ENCODE measurements at places on chromosomes 5 and 9.

- DNase-seq, result no peak
Measured at GRCh38 chr5:106269252-106269843, 1401.4 kb downstream of the EFNA5 start.

DNA sequence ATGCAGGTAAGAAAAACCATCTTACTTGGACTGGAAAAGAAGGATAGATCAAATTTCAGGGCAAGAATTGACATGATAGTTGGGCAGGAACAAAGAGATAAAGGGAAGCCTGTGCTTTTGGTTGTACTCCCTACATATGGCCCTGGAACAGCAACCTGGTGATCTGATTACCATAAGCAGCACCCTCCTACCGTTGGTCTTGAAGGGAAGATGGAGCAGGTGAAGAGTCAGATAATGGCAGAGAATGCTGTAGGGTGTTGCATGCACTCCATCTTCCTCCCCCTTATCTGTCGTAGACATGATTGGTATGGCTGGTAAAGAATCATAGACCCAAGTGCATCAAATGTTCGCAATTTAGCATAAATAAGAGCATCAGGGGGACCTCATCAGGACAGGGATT lies 4.7 kb downstream of the IRGM start:
- no peak for DNase-seq

DNA sequence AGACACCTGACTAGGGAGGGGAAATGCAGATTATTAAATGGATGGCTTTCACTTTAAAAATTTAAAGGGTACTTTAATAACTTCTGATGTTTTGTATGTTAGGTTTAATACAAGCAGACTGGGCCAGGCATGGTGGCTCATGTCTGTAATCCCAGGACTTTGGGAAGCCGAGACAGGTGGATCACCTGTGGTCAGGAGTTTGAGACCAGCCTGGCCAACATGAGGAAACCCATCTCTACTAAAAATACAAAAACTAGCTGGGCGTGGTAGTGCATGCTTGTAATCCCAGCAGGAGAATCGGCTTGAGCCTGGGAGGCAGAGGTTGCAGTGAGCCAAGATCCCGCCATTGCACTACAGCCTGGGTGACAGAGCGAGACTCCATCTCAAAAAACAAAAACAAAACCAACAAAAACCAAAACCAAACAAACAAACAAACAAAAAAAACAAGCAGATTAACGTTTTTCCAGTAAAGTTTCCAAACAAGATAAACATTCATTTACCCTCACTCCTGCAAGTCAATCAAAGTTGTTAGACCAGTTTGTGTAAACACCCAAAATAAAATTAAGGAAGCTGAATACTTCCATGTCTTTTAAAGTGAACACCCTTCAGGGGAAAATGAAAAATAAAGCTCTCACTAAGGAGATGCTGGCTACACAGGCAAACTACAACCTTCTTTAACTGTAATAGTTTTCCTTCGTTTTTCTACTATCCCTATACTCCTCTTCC lies 14.1 kb downstream of the ETF1 start:
- no peak for DNase-seq

DNA sequence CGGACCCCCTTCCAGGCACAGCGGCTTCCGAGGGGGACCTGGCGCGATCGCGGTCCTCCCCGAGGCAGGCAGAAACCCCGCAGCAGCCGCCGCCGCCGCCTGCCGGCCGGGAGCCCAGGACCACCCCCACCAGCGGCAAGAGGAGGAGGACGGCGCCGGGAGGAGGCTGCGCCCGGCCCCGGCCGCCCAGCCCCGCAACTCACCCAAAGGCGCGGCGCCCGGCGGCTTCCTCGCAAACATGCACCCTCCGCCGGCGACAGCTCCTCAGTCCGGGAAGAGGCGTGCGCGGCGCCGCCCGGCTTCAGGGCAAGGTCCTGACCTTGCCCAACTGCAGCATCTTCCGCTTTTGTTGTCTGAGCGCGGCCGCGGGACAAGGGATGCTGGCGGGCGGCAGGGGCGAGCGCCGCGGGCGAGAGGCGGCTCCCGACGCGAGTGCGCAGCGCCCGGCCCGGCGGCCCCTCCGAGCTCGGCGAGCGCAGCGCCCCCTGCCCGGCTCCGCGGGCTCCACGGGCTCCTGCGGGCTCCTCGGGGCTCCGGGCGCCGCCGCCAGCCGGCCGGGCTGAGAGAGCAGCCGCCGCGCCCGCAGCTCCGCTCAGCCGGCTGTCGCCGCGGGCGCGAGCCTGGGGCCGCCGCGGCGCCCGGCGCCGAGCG lies 507 bp downstream of the CTNND2 start:
- no peak for DNase-seq

DNA sequence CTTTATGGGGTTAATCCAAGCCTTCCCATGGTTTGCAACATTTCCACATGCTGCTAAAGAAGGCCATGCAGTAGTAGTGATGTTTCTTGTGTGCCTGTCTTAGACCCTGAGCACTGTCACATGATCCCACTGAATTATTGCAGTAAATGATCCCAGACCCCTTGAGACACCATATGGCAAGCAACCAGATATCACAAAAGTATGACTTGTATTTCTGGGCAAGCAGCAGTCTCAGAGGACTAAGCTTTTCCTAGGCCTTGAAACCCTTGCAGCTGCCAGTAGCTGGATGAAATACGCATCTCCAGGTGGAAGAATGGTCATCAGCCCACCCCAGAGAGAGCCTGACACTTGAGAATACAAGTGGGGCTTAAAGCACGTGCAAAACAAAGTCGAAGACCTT lies 41.8 kb downstream of the CDO1 start:
- DNase-seq, result no peak

GRCh38 chr5:169458221-169458620 lies 125.4 kb upstream of the SPDL1 start:
- no peak for DNase-seq

- no peak for DNase-seq
Measured at GRCh38 chr5:110056580-110057114, 366.9 kb downstream of the MAN2A1 start.

GRCh38 chr5:133072021-133072420 lies 20.2 kb downstream of the HSPA4 start:
- no peak for DNase-seq

DNA sequence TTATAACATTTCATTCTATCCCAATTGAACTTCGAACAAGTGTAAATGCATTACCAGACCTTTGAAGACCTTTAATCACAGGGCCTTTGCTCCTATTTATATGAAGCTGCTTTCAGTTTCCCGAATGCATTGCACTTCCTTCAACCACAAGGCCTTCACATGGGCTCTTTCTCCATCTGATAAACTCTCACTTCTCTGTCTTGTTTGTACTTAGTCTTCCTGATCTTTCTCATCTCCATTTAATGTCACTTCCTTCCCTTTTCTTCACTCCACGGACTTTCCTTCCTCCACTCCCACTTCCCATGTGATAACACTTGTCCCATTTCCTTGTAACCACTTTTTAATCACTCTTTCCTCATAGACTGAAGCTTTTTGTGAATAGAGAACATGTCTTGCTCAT lies 74.3 kb upstream of the TNC start:
- DNase-seq, result no peak

- DNase-seq, result no peak
Measured at GRCh38 chr5:33379757-33380156, 61.0 kb upstream of the TARS1 start.

DNA sequence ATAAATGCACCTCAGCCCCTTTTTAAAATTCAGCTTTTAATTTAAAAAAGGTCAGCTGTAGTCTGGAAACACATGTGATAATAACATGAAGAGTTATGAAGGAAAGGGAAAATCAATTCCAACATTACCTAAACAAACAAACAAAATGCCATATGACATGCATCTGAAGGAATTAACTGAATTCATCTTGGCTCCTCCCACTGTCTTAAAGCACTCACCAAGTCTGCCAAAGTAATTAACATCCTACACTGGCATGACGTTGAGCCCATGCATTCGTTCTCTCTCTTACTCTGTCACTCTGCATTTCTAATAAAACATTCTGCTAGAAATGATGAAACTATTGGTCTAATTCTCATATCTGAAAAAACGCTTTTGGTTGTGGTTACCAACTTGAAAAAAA lies 37.7 kb downstream of the TSSK1B start:
- DNase-seq, result no peak

DNA sequence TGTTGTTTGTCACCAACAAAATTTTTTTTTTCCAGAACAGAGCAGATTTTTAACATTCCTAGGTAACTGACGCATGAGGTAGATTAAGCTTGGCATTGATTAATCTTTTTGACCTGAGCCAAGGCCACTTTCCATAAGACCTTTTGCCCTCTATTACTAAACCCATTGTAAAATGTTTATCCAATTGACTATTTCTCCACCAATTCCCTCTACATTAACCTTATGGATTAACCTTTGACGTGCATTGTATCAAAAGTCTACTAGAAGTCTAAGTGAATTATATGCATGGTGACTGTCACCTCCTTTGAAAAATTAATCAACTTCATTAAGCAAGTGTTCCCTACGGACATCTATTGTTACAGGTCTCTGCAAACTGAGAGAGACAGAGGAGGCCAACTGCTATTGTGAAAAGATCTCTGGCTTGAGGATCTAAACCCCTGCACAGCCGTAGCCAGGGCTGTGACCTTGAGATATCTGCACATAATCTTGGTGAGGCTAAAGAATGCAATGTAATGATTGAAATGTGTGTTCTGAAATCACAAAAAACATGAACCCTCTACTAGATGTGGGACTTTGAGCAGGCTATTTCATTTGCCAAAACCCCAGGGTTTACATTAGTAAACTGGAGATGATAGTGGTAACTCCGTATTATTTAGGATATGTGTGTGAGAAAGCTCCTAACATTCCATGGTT lies 632.2 kb downstream of the TLR4 start:
- no peak for DNase-seq

DNA sequence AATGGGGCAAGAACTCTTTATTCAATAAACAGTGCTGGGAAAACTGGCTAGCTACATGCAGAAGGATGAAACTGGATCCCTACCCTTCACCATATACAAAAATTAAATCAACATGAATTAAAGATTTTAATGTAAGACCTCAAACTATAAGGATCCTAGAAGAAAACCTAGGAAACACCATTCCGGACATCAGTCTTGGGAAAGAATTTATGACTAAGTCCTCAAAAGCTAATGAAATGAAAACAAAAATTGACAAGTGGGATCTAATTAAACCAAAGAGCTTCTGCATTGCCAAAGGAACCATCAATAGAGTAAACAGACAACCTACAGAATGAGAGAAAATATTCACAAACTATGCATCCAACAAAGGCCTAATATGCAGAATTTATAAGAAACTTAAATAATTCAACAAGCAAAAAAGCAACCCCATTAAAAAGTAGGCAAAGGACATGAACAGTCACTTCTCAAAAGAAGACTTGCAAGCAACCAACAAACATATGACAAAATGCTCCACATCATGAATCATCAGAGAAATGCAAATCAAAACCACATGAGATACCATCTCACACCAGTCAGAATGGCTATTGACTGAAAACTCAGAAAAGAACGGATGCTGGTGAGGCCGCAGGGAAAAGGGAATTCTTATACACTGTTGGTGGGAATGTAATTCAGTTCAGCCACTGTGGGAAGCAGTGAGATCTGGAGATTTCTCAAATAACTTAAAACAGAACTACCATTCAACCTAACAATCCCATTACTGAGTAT lies 104.3 kb upstream of the MAP3K1 start:
- peak; percentile 24 for DNase-seq

- DNase-seq, result no peak
Measured at GRCh38 chr9:115333277-115334070, 215.5 kb upstream of the TNC start.

DNA sequence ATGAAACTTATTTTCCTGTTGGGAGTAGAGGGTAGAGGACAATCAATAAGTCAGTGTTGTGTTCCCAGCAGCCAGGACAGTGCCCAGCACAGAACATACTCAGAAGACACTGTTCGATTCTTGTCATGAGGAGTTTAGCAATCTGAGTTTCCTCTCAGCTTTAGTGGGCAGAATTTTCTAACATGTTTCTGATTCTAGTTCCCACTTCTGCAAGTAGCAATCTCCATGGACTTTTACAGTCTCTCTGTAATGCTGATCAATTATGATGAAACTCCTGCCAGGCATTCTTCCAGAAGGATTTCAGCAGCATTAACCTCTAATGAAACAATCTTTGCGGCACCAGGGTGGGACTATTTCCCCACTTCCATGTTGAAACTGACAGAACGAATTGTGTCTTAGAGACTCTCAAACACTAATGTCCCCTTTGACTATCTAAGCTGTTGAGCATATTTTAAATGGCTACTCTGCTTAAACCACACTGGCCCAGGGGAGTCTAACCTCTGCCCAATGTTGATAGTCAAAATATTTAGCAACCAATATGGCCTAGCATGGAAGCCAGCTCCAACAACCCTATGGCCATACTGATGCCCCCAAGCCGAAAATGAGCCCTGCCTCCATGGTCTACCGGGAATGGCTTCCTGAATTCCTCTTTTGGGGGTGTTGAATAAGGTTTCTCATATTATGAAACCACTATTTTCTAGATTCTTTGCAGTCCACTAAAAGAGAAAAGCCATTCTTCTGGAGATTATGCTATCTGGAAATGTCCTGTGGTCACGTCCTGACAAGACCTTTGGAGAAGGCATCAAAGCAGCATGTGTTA lies 484.3 kb downstream of the BNC2 start:
- peak; percentile 38 for DNase-seq

GRCh38 chr5:69043655-69043996 lies 50.2 kb upstream of the SLC30A5 start:
- no peak for DNase-seq

DNA sequence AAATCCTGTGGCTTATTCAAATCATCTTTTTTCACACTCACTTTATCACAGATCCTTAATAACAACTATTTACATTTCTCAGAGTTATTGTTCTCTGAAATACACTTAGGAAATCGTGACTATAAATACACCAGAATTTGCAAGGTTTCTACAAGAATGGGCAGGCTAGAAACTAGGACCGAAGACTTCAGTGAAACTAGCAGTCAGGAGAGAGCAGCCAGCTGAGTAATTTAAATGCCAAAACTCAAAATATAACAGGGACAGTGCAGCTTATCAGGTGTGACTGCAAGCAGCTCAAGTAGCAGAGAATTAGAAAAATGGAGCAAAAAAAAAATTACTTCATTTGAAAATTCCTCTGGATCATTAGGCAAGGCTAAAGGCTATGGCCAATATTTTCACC lies 719.3 kb upstream of the ZNF608 start:
- DNase-seq, result no peak

- no peak for DNase-seq
Measured at GRCh38 chr9:3664044-3664443, 138.2 kb upstream of the RFX3 start.

GRCh38 chr9:6449645-6450044 lies 36.6 kb downstream of the UHRF2 start:
- no peak for DNase-seq

- DNase-seq, result no peak
Measured at GRCh38 chr5:147481376-147481775, 28.5 kb downstream of the DPYSL3 start.

DNA sequence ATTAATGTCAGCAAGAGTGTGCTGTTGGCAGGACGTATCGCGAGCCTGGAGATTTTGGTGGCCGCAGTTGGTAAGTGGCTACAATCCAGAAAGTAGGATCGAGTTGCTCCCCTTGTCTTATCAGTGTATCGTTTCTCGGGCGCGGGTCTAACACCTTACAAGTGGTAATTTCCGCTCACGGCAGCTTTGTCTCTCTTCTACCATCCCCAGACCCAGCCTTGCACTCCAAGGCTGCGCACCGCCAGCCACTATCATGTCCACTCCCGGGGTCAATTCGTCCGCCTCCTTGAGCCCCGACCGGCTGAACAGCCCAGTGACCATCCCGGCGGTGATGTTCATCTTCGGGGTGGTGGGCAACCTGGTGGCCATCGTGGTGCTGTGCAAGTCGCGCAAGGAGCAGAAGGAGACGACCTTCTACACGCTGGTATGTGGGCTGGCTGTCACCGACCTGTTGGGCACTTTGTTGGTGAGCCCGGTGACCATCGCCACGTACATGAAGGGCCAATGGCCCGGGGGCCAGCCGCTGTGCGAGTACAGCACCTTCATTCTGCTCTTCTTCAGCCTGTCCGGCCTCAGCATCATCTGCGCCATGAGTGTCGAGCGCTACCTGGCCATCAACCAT lies 1.1 kb downstream of the PTGER4 start:
- no peak for DNase-seq

All from GM04504 (cell line).